ENCODE measurements at places on chromosomes 11 and 22. TPM values are rescaled to one million over a fixed set of nuclear protein-coding genes. Genes with fewer than 3 reads are reported as not detected.
A peak's percentile ranks its signal among the peaks of the same experiment; 100 is the strongest.

The MYRF gene
- total RNA-seq = 1.5 TPM

The USP2 gene
- 1.5 TPM for total RNA-seq

DNA sequence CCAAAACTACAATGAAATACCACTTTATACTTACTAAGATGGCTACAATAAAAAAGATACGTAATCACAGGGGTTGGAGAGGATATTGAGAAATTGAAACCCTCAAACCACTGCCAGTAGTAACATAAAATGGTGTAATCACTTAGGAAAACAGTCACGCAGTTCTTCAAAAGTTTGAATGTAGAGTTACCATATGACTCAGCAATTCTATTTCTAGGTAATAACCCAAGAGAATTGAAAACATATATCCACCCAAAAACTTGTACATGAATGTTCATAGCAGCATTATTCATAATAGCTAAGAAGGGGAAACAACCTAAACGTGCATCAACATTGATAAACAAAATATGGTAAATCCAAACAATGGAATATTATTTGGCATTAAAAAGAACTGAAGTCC, 24.4 kb upstream of the PSMA1 start:
- H3K36me3 ChIP-seq = no peaks in the 10 kb centered on the region
- peaks cover 1% of the 10 kb centered on the region for H3K27me3 ChIP-seq
- H3K4me3 ChIP-seq = no peak overlapping the region
- peaks cover 16% of the 10 kb centered on the region for H3K4me1 ChIP-seq

- no peak for DNase-seq
- peaks cover 12% of the 10 kb centered on the region for H3K27me3 ChIP-seq
- no peak overlapping the region for H3K27ac ChIP-seq
- no peaks in the 10 kb centered on the region for H3K36me3 ChIP-seq
- peaks cover 3% of the 10 kb centered on the region for H3K4me1 ChIP-seq
Observed at GRCh38 chr11:61745781-61746441, 6.5 kb upstream of the MYRF start.

GRCh38 chr11:16408619-16409018, 52.3 kb upstream of the SOX6 start:
- no peaks in the 10 kb centered on the region for H3K27me3 ChIP-seq
- no peaks in the 10 kb centered on the region for H3K36me3 ChIP-seq
- no peak for DNase-seq

The SYNGR1 gene
- 2.9 TPM for total RNA-seq

DNA sequence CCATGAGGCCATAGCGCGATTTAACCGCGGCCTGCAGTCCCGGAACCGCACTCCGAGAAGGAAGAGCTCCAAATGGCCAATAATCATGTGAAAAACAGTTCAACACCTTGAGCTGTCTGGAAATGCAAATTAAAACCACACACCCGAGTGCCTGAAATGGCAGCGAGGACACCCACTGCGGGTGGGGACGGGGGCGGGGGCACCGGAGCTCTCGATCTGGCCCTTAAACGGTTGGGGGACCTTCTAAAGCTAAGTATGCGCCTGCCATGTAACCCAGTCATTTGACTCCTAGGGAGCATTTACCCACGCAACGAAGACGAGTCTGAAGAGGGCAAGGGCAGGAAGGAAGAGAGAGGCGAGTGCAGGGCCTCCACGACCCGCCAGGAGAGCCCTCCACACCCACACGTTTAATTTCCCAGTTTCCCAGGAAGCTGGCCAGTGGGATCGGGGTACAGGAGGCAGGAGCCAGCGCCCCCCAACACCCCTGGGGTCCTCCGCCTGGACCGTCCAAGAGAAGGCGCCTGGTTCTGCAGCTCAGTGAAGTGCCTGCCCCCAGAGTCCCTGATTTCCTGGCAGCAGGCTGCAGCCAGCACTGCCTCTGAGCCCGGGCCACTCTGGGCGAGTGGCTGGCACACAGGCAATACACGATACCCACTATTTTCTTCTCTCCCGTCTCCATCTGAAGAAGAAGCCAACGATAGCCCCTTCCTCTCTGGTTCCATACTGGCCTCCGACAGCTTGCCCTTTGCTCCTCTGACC, 1.7 kb downstream of the TTLL8 start:
- no peak overlapping the region for H3K4me3 ChIP-seq
- peaks cover 10% of the 10 kb centered on the region for H3K4me1 ChIP-seq
- DNase-seq = no peak
- no peak overlapping the region for H3K27ac ChIP-seq
- H3K27me3 ChIP-seq = peaks cover 9% of the 10 kb centered on the region

DNA sequence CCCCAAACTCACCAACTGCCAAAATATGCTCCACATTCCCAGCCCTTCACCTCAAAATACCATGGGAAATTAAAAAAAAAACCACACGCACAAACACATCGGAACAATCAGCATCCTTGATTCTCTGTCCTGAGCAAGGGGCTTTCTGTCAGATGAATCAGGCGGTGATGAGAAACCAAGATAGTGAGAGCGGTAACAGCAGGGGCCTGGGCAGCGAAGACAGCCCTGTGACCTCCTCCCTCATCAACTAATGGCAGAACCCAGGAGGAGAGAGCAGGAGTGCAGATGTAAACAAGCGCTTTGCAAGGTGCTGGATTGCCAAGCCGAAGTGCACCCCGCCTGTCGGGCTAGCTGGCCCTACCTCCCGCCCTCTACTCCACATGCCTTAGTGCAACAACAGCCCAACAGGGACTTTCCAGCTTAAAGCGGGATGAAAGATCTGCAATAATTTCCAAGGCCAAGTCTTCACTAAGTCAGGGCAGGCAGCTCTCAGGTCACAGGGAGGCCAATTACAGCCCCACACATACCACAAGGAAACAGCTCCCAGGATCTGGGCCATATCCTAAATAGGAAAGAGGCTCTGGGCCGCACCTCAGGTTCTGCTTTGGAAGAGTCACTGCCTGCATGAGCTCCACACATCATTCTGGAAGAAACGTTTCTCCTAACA, 72.2 kb upstream of the BID start:
- H3K27ac ChIP-seq = no peak overlapping the region
- DNase-seq = no peak
- peaks cover 5% of the 10 kb centered on the region for H3K27me3 ChIP-seq
- H3K36me3 ChIP-seq = peaks cover 19% of the 10 kb centered on the region

- H3K4me3 ChIP-seq = peak overlapping the region; percentile 53
- peaks cover 35% of the 10 kb centered on the region for H3K36me3 ChIP-seq
- no peak for DNase-seq
- peak overlapping the region; percentile 15 for H3K27ac ChIP-seq
Observed at GRCh38 chr11:68471360-68472340, 11.1 kb downstream of the PPP6R3 start.

DNA sequence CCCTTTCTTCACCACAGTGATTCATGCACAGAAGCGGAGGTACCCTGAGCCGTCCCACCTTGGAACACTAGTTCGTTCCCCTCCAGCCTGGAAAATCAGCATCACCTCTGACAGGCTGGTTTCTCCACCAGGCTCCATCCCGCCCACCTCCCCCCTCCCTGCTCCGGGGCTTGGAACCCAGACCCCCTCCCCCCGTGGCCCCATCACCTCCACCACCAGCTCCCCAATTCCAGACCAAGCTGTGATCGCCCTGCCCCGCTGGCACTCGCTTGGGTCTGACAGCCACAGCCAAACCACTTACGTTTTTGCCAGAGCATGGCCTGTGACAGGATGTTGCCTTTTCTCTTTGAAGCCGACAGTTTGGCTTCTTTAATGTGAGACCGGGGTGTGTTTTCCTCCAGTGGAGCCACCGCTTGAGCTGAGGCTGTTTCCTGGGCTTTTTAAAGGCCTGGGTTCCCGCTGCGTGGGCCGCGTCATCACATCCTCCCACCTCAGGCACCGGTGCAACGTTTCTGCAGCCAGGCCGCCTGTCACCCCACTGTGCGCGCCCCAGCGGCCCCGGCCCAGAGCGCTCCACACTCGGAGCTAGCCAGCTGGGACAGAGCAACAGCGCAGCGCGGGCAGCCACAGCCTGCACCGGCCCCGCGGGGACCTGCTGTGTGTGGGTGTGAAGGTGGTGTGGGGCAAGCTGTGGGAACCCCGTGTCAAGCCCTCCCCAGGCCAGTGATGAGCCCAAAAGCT, at the start of gene POU2AF1:
TSS of gene POU2AF1 (minus strand) at position 415 of the 741 bp plus-strand sequence. CDS start at position 317, 98 bp downstream.
- no peak within 1 kb of the TSS for H3K27ac ChIP-seq
- H3K27me3 ChIP-seq = peaks cover 2% of the 10 kb centered on the region
- peaks cover 4% of the 10 kb centered on the region for H3K36me3 ChIP-seq
- H3K4me3 ChIP-seq = no peak within 1 kb of the TSS

The GLYAT gene
- not detected for total RNA-seq

The SYT13 gene
- total RNA-seq = 1.4 TPM

DNA sequence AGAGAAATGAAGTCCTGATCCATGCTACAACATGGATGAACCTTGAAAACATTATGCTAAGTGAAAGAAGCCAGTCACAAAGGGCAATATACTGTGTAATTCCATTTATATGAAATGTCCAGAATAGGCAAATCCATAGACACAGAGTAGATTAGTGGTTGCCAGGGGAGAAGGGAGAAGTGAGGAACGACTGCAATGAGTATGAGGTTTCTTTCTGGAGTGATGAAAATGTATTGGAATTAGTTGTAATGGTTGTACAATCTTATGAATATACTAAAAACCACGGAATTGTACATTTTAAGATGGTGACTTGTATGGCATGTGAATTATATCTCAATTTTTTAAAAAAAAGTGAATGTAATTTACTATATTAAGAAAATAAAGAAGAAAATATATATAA, 83.1 kb upstream of the GDPD4 start:
- DNase-seq = no peak
- no peaks in the 10 kb centered on the region for H3K27me3 ChIP-seq
- H3K27ac ChIP-seq = no peak overlapping the region

The APOL6 gene
- 0.23 TPM for total RNA-seq

Data from endothelial cell (in vitro differentiated cells).